ENCODE measurements at places on chromosomes 3 and 15. TPM values are rescaled to one million over a fixed set of nuclear protein-coding genes. Genes with fewer than 3 reads are reported as not detected.

DNA sequence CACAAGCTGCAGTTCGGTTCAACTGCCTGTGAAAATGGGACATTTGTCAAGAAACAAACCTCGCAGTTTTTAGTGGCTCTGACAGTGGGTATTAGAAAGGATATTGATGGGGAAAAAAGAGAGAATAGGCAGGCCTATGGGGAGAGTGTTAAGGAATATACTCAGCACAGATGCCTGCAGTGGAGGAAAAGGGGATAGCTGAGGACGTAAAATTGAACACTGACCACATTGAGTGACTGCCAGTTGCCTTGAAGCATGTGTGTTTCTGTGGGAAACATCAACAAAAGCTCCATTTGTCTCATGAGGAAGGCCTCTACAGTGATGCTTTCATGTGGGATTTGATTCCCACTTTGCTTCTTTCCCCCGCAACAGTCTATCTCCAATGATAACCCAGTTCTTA is 1042.1 kb downstream of the TUSC7 start:
- no peak for DNase-seq

- no peak for DNase-seq
Observed at GRCh38 chr3:149767720-149768119, 15.4 kb upstream of the COMMD2 start.

GRCh38 chr15:98069256-98069655 is 108.8 kb downstream of the ARRDC4 start:
- DNase-seq: no peak

GRCh38 chr3:171825222-171825828 is 15.0 kb upstream of the PLD1 start:
- DNase-seq: no peak

The EPHA3 gene
- total RNA-seq: 10.2 TPM
